ENCODE measurements at places on chromosomes 4 and X.

GRCh38 chr4:61003301-61003700 lies 196.8 kb upstream of the ADGRL3 start:
- no peak for DNase-seq

- no peak for DNase-seq
These were observed 926.9 kb downstream of the FAT4 start for GRCh38 chr4:126241634-126242033.

GRCh38 chrX:1545776-1546408 lies 8.9 kb upstream of the P2RY8 start:
- no peak for DNase-seq

DNA sequence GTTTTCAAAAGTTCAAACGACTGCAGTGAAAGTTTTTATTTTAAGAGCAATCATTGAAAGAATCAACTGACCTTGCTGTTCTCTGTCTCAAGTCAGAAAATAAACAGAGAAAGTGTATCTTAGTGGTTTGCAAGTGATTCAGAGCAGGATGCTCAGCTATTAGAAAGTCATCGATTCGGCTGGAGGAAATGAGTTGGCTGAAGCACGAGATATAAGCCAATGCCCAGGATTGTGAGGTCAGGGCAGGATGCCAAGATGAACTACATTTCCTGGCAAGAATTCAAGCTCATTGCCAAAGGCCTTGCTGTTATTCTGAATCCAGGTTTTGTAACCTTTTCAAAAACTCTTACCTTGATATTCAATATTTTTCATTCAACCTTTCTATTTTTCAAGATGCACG lies 541.4 kb upstream of the BOD1L1 start:
- no peak for DNase-seq

GRCh38 chr4:171007618-171008390 lies 805.4 kb upstream of the GALNTL6 start:
- DNase-seq, result no peak

GRCh38 chr4:99028187-99028586 lies 32.7 kb downstream of the METAP1 start:
- no peak for DNase-seq

GRCh38 chr4:113604955-113605354 lies 156.6 kb downstream of the CAMK2D start:
- no peak for DNase-seq

DNA sequence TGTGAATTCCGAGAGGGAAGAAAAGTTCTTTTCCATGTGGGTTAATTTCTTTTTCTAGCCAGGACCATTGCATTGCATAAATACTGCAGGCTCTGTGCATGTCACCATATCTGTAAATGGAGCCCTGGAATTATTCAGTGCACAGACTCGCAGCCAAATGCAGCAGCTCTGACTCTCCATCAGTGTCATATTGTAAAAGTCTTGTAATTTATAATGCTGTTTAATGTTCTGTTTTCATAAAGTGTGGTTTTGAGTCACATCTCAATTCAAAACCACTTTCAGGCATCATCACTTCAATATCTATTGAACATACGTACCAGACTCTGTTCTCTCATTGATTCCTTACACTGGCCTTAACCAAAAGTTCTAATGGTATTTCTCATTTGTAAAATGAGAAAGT lies 193.9 kb upstream of the RPL34 start:
- no peak for DNase-seq

DNA sequence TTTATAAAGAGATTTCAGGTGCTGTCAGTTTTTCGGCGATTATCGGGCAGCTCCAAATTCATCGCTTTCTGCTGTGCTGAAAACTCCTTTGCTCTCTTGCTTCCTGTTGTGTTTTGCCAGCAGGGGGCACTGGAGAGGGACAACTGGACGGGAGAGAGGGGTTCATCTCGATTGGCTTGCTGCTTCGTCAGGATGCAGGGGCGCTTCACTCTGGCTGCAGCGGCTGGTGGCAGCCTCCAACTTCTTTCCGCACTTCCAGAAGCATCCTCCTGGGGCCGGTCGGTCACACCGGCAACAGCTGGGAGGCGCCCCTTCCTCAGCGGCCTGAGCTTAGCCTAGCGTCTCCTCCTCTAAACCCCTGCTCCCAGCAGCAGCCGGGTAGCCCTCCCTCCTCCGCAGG lies 29.5 kb downstream of the MSL3 start:
- DNase-seq, result peak; percentile 70

GRCh38 chrX:41728125-41728524 lies 4.1 kb downstream of the GPR82 start:
- no peak for DNase-seq

DNA sequence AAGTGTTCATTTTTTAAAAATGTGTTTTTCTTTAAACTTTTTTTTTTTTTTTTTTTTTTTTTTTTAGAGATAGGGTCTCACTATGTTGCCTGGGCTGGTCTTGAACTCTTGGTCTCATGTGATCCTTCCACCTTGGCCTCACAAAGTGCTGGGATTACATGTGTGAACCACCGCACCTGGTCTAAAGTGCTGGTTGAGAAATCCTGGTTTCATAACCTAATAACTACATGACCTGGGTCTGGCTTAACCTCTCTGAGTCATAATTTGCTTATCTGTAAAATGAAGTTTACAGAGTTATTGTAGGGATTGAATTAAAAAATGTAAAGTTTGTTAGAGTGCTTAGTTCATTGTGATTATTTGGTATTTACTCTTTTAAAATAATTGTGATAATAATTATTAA lies 5.2 kb downstream of the HSD17B13 start:
- DNase-seq, result no peak

DNA sequence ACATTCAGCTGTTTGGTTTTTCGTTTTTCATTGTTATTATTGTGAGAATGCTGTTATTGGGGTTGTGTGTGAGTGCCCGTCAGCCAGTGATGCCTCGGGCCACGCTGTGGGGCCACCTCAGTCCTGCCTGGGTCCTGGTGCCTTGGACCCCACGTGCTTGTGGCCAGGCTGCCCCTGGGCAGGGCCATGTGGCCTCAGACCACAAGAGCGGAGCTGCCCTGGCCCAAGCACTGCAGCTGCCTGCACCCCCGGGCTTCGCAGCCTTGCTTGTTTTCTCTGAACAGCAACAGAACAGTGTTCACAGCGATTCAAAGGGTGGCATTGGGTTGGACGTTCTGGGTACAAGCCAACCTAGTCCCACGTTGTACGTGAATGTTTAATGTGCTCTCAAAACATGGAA lies 56.9 kb downstream of the CPLX1 start:
- no peak for DNase-seq

DNA sequence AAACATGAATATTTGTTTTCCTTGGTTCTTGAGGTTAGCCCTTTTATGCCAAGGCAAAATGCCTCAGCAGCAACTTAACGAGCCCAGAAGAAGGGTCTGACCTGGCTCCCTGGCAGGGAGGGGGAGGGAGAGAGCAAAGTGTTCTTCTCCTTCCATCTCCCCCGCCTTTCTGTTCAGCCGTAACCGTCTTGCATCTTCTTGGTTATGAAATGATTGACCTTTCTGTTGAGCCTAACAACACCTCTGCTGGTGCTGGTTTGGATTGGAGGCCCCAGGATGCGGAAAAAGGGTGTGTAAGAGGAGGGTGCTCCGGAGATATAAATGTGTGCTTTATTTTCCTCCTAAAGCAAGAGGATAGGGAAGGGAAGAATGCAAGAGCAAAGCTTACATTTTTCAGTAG lies 44.7 kb downstream of the PTTG2 start:
- no peak for DNase-seq

- DNase-seq, result no peak
These were observed 46.6 kb downstream of the IL13RA2 start for GRCh38 chrX:114970806-114971205.

DNA sequence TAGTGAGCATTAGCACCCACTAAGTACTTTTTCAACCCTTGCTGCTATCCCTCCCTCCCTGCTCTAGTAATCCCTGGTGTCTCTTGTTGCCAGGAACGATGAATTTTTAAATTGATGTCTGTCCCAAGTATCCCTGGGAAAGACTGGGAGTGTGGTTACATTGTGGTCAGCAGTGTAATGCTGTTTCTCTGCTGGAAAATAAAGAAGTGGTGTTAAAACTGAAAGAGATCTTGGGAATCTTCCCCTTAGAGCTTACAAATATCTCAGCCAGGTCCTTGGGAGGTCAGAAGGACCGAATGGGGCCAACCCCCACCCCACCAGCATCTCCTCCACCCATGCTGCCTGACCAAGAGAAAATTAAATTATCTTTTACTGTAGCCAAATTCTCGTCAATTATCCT lies 174.5 kb upstream of the MXRA5 start:
- DNase-seq, result no peak

- no peak for DNase-seq
These were observed 296.0 kb upstream of the SFRP2 start for GRCh38 chr4:154084864-154085263.

DNA sequence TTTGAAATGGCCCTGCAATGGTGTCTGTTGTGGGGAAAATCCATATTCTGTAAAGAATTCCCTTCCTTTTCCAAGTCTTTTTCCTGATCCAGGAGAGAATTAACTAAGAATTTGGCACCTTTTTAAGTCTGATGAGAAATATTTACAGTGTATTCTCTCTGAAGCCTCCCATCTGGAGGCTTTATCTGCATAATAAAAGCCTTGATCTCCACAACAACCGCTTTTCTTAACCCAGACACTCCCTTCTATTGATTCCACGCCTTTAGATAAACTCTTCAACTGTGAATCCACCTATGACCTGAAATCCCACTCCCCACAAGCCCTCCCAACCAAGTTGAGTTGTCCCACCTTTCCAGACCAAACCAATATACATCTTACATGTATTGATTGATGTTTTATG lies 43.1 kb upstream of the TMPRSS11E start:
- DNase-seq, result no peak

GRCh38 chrX:152619897-152620296 lies 17.8 kb upstream of the GABRQ start:
- DNase-seq, result no peak

- no peak for DNase-seq
These were observed 243.5 kb downstream of the GPAT3 start for GRCh38 chr4:83779103-83780052.

GRCh38 chr4:14083150-14083549 lies 455.6 kb upstream of the BOD1L1 start:
- DNase-seq, result no peak

DNA sequence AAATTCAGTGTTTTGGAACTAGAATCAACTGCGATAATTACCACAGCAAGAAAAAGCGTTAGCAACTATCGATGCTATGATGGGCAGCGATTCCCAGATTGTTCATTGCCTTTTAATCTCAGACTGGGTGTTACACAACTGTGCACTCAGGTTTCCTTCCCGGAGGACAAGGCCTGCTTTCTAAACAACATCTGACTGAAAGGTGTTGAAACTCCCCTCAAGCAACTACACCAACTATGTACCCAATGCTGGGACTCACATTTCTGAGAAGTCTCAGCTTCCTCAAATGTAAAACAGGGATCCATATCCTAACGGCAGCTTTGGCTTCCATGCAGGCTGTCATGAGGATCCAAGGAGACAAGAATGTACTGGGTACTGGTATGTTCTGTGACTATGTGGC lies 8.2 kb downstream of the GABRE start:
- no peak for DNase-seq

- no peak for DNase-seq
These were observed 97.5 kb downstream of the ANK2 start for GRCh38 chr4:113146876-113147358.

DNA sequence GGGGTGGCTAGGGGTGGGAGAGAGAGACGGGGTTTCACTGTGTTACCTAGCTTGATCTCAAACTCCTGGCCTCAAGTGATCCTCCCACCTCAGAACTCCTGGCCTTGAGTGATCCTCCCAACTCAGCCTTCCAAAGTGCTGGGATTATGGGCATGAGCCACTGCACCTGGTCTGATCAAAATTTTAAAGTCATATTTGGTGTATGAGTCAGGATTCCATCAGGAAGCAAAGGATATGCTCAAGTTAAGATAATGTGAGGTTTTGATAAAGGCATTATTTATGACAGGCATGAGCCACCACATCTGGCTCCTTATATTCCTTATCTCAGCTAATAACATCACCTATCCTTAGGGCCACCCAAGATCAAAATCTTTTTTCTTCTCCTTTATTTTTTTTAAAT lies 182.0 kb downstream of the SLC4A4 start:
- DNase-seq, result no peak

DNA sequence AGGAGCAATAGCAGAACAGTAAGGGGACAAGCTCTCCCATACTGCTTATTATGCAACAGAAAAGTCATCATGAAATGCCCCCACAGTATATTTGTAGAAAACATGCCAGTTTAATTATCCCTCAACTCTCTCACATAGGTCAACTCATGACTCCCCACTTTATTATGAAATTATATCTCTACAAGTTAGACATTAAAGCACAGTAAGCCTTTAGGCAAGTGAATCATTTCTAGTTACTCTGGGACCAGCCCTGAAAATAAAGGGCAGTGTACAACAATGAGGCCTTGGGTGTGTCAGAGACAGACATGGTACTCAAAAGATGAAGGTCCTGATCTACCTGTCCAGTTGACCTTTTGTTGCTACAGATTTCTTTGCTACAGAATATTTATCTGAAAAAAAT lies 191.9 kb downstream of the FBXW7 start:
- no peak for DNase-seq

- no peak for DNase-seq
These were observed 22.8 kb upstream of the FMR1NB start for GRCh38 chrX:147958291-147958690.

DNA sequence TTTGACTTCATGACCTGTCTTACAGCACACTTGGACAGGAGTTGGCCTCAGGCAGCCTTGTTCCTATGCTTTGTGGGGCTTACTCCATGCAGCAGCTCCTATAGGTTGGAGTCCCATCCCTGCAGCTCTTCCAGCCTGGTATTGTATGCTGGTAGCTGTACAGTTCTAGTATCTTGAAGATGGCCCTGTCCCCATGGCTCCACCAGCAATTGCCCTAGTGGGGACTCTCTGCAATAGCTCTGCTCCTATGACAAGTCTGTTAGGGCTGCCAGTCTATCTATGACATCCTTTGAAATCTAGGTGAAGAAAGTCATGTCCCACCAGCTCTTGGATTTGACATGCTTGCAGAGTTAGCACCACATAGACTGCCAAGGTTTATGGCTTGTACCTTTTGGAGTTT lies 252.6 kb downstream of the ANTXR2 start:
- DNase-seq, result no peak

GRCh38 chrX:78769946-78770345 lies 22.4 kb downstream of the LPAR4 start:
- DNase-seq, result no peak

DNA sequence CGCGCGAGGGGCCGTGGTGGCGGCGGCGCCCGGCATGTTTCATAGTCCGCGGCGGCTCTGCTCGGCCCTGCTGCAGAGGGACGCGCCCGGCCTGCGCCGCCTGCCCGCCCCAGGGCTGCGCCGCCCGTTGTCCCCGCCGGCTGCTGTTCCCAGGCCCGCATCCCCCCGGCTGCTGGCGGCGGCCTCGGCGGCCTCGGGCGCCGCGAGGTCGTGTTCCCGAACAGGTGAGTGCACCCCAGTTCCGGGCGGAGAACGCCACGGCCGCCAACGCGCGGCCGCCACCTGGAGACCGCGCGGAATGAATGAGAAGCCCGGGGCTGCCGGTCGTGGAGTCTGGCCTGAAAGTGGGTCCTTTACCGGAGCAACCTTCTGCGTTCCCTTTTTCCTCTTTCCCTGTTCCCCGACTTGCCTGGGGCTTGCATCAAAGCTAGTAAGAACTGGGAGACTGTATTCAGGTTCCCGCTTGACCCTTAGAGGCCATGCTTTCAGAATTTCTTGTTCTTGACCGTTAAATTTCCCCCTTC lies 429 bp downstream of the NOCT start:
- peak; percentile 11 for DNase-seq

Measured in stimulated activated CD4-positive, alpha-beta T cell treated with anti-CD3 and anti-CD28 coated beads, TNF-alpha, amount 100 ng/mL, for 48 hours (primary cell).